Stimulated activated CD8-positive, alpha-beta memory T cell treated with anti-CD3 and anti-CD28 coated beads, Interleukin-4, amount 100 ng/mL, for 4 hours (primary cell): ENCODE measurements at places on chromosomes 7 and 10.
A peak's percentile ranks its signal among the peaks of the same experiment; 100 is the strongest.

DNA sequence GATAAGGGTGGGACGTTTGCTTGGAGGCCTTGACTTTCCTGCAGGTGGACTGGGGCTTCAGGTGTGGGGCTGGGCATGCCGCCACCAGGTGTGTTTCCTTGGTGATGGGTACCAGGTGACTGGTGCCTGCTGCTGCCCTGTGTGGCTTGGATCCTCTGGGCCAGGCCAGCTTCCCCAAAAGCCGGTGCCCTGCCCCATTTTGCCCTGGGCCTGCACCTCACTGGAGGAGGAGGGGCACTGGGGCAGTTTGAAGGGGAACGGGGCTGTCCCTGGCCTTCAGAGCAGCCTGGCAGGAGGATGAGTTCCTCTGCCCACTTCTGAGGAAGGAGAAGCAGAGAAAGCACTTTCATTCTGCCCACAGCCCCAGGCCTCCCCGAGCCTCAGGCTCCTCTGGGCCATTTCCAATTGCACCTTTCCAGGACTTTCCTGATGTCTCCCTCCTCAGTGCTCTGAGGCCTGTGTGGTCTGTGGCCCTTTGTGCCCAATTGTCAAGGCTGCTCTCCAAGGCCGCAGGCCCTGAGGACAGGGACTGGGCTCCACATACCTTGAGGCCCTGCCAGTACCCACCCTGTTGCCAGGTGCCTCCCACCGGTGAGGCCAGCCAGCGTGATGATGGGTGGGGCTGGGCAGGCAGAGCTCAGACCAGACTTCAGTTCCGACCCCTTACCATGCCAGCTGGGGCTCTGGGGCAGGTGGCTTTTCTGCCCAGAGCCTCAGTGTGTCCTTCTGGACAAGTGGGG, 25.3 kb upstream of the SMARCD3 start:
- DNase-seq: no peak

- DNase-seq: no peak
Observed at GRCh38 chr10:49527061-49527460, 11.9 kb downstream of the ERCC6 start.

DNA sequence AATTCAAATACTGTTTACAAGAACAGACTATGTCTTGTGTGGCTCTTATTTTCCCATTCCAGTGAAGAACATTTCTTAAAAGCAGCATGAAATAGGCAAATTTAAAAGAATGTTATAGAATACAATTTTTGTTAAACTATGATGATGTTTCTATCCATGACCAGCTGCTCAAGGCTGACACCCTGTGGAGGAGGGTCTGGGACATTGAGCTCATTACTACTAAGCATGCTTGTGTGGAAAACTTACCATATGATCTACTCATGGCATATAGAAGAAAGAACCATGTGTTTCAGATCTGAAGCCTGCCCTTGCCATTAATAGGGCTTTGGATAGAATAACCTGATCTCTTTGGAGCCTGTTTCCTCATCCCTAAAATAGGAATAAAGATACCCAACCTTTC, 125.0 kb downstream of the FOXP2 start:
- DNase-seq: no peak

DNA sequence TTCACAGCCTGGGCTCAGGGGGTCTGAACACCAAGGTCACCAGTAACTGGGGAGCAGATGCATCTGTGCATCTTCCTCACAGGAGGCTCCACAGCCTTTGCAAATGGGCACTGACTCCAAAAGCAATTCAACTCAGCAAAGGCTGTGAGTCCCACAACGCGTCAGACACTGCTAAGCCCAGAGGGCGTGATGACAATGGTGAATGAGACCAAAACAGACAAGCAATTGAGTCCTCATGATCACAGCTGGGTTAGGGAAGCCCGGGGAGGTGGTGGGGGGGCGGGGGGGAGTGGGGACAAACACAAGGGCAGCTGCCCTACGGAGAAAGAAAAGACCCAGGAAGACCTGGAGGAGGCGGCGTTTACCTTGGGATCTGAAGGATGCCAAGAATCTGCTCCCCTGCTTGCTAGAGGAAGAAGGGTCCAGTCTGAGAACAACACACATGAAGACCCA, 61.6 kb upstream of the RNF32 start:
- DNase-seq: no peak

DNA sequence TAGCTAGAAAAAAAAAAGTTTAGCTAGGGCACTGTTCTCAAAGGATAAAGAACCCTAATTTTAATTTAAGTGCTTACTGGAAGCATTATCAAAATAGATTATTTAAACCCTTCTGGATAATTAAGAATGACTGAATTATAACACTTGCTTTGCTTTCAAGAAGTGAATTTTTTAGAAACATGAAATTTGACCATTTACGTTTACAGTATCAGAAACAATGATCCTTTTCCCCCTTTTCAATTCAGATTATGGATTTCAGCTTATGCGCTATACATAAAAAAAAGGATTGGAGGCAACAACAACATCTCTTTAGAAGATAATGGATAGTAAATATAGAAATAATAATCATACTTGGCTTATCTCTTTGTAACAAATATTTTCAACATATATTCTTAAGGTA, 39.2 kb downstream of the CREM start:
- no peak for DNase-seq

DNA sequence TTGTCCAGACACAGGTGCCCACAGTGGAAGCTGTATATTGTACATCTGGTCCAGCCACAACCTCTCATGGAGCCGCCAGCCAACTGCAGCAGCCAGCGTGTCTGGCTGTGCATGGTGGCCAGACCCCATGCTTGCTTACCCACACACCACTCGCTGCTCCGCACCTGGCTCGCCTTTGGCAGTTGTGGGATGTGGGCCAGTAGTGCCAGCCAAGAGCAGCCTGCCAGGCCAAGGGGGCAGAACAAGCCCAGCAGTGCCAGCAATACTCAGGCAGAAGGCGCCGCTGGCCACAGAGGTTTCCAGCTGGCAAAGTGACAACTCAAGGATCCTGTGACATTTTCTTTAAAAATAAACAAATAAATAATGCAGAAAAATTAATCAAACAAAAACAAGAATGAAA, 11.7 kb upstream of the TMEM243 start:
- no peak for DNase-seq

DNA sequence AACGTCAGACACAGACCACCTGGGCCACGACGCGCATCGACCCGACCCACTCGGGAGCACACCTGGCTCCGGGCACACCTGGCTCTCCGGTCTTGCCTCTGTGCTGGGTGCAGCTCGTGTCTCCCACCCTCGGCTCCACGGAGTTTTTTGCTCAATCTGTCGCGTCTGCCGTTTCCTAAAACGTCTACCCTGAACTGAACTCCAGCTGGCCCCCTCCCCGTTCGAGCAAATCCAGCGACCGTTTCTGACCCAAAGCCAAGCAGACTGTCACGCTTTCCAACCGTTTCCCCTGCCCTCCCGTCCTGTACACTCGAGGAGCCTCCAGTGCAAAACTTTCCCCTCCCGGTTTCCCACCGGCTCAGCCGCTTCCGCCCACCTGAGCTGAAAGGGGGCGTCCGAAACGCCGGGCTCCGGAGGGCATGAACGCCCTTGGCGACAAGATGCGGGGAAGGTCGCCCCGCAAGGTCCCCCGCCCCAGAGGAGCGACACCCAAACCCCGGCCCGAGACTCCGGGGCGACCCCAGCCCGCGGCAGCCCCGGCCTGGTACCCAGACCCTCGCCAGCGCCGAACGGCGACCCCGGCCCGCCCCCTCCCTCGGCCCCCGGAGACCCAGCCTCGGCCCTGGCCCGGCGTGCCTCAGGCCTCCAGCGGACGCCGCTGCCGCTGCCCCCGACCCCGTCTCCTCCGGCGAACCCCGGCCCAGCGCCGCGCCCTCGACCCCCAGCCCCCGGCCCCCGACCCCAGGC, 557 bp downstream of the CYTH3 start:
- DNase-seq: no peak

DNA sequence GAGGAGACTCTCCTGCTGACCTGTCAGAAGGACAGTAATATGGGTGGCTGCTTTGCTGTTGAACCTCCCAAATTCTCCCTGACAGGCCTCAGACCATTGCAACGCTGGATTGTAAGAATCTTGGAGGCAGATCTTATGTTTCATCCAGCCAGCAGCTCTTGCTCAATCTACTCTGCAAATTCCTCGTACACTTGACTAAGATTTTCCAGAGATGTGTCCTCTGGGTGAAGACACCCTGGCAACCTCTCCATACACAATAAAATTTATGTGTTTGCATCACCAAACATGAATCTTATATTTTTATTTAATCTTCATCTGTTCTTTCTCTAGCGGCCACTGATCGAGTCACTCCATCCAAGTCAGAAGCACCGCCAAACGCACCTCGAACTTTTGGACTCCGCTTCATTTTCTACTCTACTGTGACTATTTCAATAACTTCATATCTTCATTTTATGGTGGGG, 623.1 kb downstream of the ACTR3B start:
- DNase-seq: no peak

GRCh38 chr10:95382174-95382573, 91.4 kb upstream of the PDLIM1 start:
- no peak for DNase-seq

DNA sequence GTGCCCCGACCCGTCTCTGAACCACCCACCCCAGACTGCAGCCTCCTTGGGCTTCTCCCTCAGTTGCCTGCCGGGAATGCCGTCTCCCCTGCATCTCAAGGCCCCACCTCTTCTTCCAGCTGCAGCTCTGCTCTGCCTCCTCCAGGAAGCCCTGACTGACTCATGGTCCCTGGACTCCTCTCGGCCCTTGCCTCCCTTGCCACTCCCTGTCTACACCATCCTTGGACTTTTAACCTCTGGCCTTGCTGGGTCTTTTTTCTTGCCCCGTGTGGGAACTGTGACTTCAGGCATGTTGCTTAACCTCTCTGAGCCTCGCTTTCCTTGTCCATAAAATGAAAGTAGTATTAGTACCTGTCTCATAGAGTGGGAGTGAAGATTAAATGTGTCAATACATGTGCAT, 56.3 kb downstream of the C10orf105 start:
- no peak for DNase-seq

DNA sequence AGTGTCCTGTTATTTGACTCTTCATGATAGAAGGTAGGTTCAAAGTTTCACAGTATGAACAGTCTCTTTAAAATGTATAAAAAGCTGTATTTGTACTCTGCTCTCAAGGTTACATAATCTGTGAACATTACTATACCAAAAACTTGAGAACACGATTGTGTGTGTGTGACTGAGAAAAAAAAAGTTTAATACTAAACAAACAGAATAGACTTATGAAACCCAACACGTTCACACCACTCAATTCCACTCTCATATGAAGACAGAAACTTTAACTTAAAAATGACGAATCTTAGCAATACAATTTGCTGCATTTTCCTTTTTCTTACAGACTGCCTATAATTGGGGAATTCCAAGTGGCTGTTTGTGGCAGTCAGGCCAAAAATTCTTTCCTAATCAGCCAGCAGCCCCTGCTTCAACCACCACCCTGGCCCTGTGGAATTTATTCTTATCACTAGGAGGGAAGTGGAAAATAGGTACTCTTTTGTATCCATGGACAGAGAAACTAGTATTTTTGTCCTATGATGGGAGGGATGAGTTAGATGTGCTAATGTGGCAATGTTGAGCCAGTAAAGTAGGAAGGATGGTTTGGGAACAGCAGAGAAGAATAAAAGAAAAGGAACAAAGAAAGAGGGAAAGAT, 42.8 kb downstream of the MINDY3 start:
- no peak for DNase-seq

DNA sequence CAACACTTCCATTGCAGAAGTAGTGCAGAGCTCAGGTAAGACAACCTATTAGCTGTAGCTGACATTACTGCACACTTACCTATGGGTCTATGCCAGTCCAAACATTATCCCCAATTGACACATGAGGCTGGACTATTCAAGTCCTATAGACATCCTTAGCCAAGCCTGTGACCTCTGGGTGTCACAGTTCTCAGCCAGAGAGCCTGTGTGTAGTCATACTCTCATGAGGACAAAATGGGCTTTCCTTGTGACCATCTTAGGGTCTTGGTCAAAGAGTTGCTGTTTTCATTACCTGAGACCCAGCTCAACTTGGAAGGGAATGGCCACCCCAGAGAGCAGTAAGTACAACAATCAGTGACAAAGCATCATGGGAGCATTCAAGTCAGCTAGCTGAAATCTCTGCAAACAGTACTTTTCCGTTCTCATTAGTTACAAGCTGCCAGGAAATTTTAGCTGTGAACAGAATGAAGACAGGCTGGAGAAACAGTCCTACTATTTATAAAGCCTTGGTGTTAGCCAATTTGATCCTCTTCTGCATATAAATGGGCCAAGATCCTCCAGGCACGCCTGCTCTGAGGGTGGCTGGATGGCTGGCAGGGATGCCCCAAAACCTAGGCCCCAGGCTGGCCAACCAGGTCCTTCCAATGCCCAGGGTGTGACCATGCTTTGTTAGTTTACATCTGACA, 44.3 kb downstream of the NUDCD3 start:
- no peak for DNase-seq

GRCh38 chr10:15563246-15563645, 156.5 kb downstream of the ITGA8 start:
- no peak for DNase-seq

DNA sequence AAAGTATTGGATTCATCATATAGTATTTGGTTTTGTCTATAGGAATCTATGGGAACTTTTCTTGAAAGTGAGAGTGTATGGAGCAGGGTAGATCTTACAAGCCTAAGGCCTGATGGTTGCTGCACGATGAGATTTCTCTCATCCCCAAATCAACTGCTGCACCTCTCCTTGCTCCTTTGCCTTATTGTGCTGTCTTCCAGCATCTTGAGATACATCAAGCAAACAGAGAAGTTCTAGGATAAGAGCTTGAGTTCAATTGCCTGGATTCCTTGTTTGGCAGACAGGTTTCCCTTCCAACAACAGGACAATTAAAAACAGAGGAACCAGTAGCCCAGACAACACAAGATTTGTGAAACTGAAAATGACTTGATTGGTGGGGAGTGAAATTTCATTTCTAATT, 56.6 kb downstream of the CPED1 start:
- DNase-seq: no peak

GRCh38 chr7:125033506-125033905, 103.9 kb upstream of the POT1 start:
- DNase-seq: no peak

- DNase-seq: no peak
Observed at GRCh38 chr7:89145801-89146200, 350.3 kb upstream of the TEX47 start.

- DNase-seq: no peak
Observed at GRCh38 chr7:68015978-68016532, 1019.4 kb downstream of the TYW1 start.

DNA sequence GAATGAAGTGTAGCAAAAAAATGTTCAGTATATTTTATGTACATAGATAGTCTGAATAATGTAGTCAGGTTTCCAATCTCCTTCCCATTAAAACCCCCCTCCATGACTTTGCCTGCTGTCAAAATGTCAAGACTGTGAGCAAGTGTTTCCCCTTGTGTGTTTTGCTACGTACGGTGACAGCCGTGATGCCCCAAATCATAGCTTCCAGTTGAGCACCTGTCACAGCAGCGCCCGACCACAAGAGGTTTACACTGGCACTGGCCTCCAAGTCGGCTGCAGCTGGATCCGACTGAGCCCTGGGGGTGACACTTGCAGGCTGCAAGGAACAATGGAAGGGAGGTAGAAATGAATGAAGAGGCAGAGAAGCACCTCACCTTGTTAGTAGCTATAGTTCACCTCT, 62.3 kb downstream of the LAMB4 start:
- no peak for DNase-seq

GRCh38 chr10:131561897-131562296, 250.4 kb upstream of the TCERG1L start:
- no peak for DNase-seq

- peak; percentile 41 for DNase-seq
Observed at GRCh38 chr10:28628184-28628893, 49.0 kb upstream of the BAMBI start.
